Activated CD4-positive, alpha-beta T cell treated with anti-CD3 and anti-CD28 coated beads, Interleukin-2, amount 10 ng/mL, durations not matched to agents 7 days and 5 days (primary cell): ENCODE measurements at places on chromosomes 7 and 10. TPM values are rescaled to one million over a fixed set of nuclear protein-coding genes. Genes with fewer than 3 reads are reported as not detected.

GRCh38 chr7:95059842-95060313 lies 152.5 kb downstream of the PPP1R9A start:
- no peaks in the 10 kb centered on the region for H3K4me1 ChIP-seq
- no peak for DNase-seq
- H3K27ac ChIP-seq = no peak overlapping the region
- no peak overlapping the region for H3K4me3 ChIP-seq
- H3K27me3 ChIP-seq = no peaks in the 10 kb centered on the region

DNA sequence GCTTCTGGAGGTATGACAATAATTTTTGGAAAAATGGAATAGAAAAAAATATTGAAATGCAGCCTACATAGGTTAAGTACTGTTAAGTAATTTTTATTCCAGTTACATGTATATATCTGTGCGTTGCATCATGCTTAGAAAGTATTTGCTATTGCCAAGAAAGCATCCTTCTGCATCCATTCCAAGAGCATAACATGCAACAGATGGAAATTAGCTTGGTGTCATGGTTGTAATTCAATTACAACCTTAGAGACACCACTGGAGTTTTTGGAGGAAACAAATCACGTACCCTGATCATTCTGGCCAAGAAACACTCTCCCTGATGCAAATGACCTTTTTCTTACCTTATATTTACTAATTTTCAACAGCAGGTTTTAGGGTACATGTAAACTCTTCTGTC lies 1.7 kb downstream of the AKR1B1 start:
- no peak for DNase-seq
- peaks cover 62% of the 10 kb centered on the region for H3K4me1 ChIP-seq
- H3K4me3 ChIP-seq = peak overlapping the region; percentile 80
- peaks cover 25% of the 10 kb centered on the region for H3K36me3 ChIP-seq
- H3K27me3 ChIP-seq = no peaks in the 10 kb centered on the region
- H3K27ac ChIP-seq = peak overlapping the region; percentile 33

- H3K4me1 ChIP-seq = no peaks in the 10 kb centered on the region
- no peaks in the 10 kb centered on the region for H3K36me3 ChIP-seq
- no peak overlapping the region for H3K4me3 ChIP-seq
- no peak for DNase-seq
- H3K27ac ChIP-seq = no peak overlapping the region
- peaks cover 5% of the 10 kb centered on the region for H3K27me3 ChIP-seq
Measured at GRCh38 chr7:69859342-69859741, 261.1 kb downstream of the AUTS2 start.

- H3K27ac ChIP-seq = no peak overlapping the region
- DNase-seq = no peak
- H3K36me3 ChIP-seq = peaks cover 12% of the 10 kb centered on the region
- peaks cover 42% of the 10 kb centered on the region for H3K4me1 ChIP-seq
- H3K4me3 ChIP-seq = no peak overlapping the region
- no peaks in the 10 kb centered on the region for H3K27me3 ChIP-seq
Measured at GRCh38 chr10:31914370-31914769, 14.3 kb downstream of the ARHGAP12 start.

GRCh38 chr7:54947266-54947665 lies 71.6 kb upstream of the EGFR start:
- no peak overlapping the region for H3K4me3 ChIP-seq
- H3K27ac ChIP-seq = no peak overlapping the region
- H3K27me3 ChIP-seq = no peaks in the 10 kb centered on the region
- H3K36me3 ChIP-seq = no peaks in the 10 kb centered on the region

The POLL gene
- total RNA-seq = 26.5 TPM

DNA sequence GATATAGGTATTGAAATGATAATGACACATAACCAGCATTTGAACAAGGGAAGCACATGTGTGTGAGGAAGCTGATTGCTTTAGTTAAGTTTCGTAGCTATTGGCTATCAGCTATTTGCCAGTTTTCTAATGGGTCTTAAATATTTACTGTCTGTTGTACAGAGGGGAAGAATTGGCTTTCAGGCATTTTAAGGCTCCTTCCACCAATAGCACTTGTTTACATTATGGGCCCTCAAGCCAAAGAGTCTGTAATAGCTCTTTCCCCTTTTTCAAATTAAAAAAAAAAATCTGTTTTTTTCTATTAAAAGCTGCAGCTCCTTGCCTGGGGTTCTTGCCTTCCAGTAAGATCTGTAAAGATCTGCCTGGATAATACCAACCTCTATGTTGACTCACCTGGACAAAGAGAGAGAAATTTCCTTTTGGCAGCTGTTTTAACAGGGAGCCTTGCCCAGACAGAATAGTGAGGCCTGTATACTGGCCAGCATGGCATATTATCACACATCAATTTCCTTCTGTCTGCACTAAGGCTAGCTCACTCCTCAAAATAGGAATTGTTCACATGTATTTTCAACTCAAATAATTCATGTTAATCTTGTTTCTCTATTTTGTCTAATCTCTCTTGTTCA lies 104.7 kb upstream of the LRGUK start:
- H3K4me1 ChIP-seq = no peaks in the 10 kb centered on the region
- H3K36me3 ChIP-seq = no peaks in the 10 kb centered on the region
- DNase-seq = no peak
- no peak overlapping the region for H3K27ac ChIP-seq

DNA sequence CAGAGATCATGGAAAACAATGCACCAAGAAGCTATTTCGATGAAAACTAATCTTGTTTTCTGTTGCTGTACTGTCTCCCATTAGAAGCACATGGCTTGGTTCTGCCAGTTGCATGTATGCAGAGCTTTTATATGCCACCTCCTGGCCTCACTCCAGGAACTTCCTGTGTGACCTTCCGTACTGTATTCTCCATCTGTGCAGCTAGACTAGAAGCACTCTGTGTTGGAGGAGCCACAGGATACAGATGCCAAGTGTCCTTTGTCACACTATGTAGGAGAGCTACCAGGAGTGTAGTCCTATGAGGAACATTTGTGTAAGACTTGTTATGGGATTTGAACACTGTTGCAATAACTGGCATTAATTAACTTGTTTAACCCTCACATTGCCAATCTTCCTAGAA lies 503.5 kb upstream of the TPK1 start:
- DNase-seq = no peak
- H3K4me3 ChIP-seq = no peak overlapping the region
- H3K4me1 ChIP-seq = no peaks in the 10 kb centered on the region
- no peaks in the 10 kb centered on the region for H3K36me3 ChIP-seq

DNA sequence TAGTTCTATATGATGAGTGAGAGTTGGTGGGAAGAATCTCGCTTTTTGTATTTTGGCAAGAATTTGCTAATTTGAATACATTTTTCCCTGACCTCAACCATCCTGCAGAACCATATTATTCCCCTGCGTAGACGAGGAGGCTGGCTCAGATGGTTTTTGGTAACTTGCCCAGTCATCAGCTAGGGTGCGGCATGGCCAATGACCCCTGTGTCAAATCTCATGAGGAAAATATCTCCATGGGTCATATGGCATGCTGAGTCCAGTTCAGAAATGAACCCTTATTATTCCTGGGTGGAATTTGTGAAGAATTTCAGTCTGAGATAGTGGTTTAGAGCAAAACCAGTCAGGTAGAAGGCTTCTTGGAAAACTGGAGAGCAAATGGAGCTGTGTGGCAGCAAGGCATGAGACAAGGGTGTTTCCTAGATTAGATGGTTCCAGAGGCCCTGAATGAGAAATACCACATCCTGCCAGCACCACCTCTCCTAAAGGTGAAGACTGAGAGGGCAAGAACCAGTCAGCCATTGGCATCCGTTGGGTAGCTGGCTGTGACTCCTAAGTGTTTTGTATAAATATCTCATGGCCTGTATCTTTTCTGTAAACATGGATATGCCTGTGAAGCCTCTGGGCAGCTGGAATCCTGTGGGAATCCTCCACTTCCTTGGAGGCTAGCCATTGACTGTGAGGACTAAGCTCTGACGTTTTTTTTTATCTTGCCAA lies 5.8 kb upstream of the UPP1 start:
- peaks cover 63% of the 10 kb centered on the region for H3K4me1 ChIP-seq
- H3K27me3 ChIP-seq = no peaks in the 10 kb centered on the region
- peak overlapping the region; percentile 63 for H3K27ac ChIP-seq
- peaks cover 7% of the 10 kb centered on the region for H3K36me3 ChIP-seq
- H3K4me3 ChIP-seq = peak overlapping the region; percentile 20
